Hepatic stellate cell (primary cell): ENCODE measurements at places on chromosomes 12 and 14.

DNA sequence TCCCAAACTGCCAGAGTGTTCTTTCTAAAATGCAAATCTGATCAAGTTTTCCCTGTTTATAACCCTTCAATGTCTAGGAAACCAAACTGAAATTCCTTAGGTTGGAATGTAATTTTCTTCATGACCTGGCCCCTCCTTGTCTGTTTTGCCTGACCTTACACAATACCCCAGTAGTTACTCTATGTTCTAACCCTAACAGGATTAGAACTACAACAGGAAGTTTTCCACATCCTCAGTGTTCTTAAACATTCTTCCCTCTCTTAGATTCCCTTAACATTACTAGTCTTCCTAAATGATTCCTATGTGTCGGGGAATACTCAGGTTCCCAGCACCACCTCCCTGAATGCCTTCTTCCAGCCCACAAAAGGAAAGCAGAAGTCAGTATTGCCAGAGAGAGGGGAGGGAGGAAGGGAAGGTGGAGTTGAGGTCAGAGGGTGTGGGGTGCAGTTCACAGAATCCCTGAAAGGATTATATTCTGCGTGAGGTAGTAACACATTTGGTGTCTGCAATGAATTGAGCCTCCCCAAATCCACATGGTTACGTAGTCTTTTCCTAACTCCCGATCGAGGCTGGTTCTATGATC is 72.6 kb downstream of the BBS10 start:
- DNase-seq = no peak

GRCh38 chr12:115470526-115470925 is 786.6 kb upstream of the TBX3 start:
- DNase-seq = no peak

DNA sequence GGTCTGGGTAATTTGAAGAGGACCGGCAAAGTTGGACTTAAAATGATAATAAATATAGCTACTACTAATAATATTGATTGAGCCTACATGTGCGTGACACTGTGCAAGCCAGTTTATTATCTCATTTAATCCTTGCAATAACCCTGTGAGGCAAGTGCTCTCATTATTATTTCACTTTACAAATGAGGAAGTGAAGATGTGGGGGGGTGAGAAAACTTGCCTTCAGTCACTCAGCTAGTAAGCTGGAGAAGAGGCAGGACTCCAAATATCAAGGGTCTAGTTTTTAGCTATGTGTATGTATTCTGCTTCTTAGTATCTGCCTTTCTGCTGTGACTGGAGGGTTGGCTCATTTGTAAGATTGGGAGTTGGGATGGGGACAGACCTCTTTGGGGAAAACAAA is 39.2 kb downstream of the NPAS3 start:
- DNase-seq = no peak

GRCh38 chr12:107288414-107289127 is 195.2 kb upstream of the CRY1 start:
- no peak for DNase-seq

GRCh38 chr12:42469355-42470175 is 120.0 kb downstream of the PRICKLE1 start:
- no peak for DNase-seq

DNA sequence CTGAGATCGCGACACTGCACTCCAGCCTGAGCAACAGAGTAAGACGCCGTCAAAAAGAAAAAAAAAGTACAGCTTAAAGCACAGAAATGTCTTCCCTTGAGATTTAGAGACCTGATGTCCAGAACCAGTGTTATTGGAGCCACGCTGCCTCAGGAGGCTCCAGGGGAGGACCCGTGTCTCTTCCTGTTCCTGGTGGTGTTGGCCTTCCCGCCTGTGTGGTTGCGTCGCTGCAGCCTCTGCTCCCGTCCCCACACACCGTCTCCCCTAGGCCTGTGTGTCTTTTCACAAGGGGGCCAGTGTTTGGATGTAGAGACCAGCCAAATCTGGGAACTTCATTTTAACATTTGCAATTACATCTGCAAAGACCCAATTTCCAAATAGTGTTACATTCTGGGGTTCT is 8.6 kb upstream of the FBRSL1 start:
- no peak for DNase-seq

- DNase-seq = no peak
Measured at GRCh38 chr14:104120281-104120741, 18.1 kb upstream of the KIF26A start.

GRCh38 chr14:54643696-54644176 is 76.8 kb downstream of the SAMD4A start:
- DNase-seq = no peak

GRCh38 chr14:86310611-86311010 is 780.7 kb downstream of the FLRT2 start:
- DNase-seq = no peak

DNA sequence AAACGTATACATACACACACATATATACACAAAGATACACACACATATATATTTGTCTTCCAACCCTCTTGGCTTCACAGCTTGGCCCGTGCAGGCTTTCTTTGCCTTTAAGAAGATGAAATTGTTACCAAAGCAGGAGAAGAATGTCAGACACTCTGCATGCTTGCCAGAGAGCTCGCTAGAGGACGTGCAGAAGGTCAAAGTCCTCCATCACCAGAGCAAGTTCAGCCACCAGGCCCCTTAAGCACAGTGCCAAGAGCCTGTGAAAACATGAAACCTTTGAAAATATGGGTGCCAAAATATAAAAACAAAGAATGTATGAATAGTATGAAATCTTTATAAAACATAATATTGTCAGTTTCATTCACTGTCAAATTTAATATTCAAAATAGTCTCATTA is 14.9 kb upstream of the MCRS1 start:
- no peak for DNase-seq

DNA sequence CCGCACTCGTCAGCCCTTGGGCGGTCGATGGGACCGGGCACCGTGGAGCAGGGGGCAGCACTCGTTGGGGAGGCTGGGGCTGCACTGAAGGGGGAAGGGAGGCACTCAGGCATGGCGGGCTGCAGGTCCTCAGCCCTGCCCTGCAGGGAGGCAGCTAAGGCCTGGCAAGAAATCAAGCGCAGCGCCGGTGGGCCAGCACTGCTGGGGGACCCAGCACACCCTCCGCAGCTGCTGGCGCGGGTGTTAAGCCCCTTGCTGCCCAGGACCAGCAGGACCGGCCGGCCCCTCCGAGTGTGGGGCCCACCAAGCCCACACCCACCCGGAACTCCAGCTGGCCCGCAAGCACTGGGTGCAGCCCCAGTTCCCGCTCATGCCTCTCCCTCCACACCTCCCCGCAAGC is 35.7 kb upstream of the YAF2 start:
- DNase-seq = no peak

- DNase-seq = no peak
Measured at GRCh38 chr12:49260571-49261363, 4.1 kb upstream of the TUBA1C start.

DNA sequence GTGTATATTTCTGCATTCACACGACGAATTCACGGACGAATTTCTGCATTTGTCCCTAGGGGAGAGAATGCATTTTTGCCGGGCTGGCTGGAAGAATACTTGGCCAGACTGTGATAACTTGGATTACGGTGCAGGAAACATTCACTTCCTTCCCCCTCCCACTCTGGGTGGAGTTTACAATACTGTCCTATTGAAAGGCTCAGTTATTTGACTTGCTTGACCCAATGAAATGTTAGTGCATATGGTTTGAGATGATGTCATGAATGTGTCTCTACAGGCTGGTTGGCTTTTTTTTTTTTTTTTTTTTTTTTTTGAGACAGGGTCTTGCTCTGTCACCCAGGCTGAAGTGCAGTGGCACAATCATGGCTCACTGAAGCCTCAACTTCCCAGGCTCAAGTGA is 90.7 kb upstream of the NOS1 start:
- DNase-seq = no peak

DNA sequence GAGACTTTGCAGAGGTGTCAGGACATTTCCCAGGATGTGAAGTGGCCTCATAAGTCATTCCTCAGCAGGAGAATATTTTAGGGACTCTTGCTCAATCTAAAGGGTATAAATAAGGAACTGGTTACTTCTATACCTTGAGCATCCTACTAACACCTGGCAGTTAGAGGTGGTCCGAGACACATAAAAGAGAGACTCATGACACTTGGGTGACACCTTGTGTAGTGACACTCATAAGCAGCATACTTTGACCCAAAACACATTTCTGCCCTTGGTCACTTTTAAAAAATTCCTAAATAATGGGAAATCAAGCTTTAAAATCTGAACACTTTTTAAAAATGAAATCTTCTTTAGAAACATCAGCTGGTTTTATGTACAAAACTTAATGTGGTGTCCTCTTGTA is 118.4 kb downstream of the KCNMB4 start:
- no peak for DNase-seq

- no peak for DNase-seq
Measured at GRCh38 chr14:99996951-99997571, 68.2 kb upstream of the EVL start.

DNA sequence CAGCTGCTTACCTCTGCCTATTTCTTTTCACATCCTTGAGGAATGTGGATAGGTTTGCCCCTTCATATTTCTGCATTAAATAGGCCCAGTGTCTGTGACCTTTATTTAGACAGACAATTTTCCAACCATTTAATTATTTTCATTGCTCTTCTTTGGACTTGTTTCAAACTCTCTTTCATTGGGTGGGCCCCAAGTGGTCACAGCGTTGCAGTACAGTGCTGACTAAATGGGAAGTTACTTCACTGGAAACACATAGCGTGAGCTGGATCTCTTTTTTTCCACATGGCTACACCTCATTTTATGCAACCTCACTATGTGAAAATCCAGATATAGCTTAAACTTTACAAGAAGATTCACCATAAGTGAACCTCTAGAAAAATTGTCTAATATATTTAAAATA is 438.9 kb downstream of the ADAMTS20 start:
- no peak for DNase-seq

GRCh38 chr12:9378430-9378835 is 170.2 kb upstream of the PZP start:
- no peak for DNase-seq

GRCh38 chr14:79246173-79246572 is 965.1 kb downstream of the DIO2 start:
- no peak for DNase-seq

GRCh38 chr14:71672596-71672995 is 259.6 kb upstream of the RGS6 start:
- no peak for DNase-seq

GRCh38 chr12:45433441-45433868 is 217.6 kb downstream of the ANO6 start:
- DNase-seq = no peak

DNA sequence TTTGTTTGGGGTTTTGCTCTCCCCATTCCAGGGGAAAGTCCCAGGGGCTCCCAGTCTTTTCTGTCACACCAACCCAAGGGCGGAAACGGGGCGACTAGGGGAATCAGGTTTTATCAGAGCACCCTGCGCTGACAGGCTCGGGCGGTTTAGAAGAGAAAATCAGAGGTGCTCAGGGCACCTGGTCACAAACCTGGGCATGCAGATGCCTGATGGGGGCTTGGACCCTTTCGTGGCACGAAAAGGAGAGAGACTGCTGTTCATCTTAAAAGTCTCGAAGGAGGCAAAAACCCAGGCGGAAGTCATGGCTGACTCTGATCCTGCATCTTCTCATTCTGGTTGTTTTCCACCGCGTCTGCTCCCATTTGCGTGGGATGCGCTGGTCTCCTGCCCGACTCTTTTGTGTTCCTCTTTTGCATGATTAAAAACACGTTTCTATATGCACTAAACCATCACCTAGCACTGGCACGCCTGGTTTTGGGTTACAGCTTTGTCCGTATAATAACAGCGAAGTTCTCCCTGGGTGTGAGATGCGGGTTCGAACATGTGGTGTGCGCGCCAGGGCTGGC is 13.2 kb downstream of the OTX2 start:
- DNase-seq = no peak

DNA sequence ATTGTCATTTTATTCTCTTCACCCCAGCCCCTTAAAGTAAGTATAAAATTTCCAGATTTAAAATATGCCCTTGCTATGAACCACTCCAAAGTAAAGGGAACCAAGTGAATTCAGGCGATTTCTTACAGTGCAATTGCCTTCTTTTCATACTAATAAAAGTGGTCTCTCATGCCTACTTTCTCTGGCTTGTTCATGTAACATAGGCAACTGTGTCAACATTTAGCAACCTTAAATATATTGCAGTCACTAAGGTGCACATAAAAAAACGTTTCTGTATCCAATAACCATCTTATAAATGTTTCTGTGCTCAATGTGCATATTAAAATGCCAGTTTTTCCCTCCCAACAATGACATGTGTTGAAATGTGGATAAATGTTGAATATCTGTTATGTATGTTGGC is 271.6 kb upstream of the DCN start:
- no peak for DNase-seq

DNA sequence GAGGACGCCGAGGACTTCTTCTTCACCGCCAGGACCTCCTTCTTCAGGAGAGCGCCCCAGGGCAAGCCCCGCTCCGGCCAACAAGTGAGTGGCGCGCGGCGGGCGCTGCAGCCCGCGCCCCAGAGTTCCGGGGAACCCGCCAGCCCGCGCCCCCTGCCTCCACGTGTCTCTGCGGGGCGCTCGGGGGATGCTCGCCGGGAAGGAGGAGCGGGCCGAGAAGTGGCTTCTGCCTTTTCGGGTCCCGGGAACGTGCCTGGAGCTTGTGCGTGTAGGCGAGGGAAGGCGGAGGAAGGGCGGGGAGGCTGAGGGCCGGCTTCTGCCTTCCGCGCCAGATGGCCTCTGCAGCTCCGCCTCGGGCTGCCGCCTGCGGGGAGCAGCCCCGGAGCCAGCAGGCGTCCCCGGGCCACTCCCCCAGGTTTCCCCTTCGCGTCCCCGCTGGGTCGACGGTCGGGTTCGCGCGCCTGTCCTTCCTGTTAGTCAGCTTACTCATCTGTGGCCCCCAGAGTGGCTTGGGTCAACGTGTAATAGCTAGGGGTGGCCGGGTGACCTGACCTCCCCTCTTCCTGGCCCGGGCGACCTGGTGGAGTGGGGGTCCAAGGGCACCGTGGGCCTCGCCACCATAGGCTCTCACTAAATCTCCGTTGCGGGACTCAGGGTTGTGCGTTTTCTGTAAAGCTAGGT is 505 bp downstream of the RASSF3 start:
- peak; percentile 60 for DNase-seq

- no peak for DNase-seq
Measured at GRCh38 chr12:84436134-84436533, 476.5 kb downstream of the SLC6A15 start.

GRCh38 chr12:89299931-89300330 is 52.4 kb downstream of the DUSP6 start:
- DNase-seq = no peak

DNA sequence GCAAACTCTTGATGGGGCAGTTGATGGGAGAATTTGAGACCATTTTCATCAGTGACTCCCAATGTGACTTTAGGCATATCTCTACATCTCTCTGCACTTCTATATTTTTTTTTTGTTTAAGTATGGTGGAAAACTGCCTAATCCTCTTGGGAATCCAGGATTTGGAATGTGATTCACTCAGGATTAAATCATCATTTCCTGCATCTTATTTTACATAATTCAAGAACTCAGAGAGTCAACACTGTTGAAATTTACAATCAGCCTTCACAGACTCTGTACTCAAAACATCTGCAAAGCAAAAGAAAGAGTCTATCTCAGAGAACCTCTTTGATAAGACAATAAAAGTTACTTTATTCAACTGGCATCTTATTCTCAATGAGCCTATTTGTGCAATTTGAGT is 260.7 kb upstream of the NOS1 start:
- DNase-seq = no peak

DNA sequence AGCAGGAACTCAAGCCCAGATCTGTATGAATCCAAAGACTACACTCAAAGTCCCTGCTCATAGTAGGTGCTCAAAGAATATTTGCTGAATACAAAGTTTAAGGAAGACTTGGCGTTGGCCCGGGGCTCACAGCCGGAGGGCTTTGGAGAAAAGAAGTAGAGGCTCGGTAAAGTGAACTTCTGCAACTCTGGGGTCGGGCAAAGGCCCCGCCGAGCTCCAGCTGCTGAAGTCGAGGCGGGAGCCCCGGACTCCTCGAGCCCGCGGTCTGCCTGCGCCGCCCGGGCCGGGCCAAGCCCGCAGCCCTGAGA is 335 bp downstream of the GCN1 start:
- no peak for DNase-seq
